ENCODE measurements at places on chromosomes 12 and 14.

DNA sequence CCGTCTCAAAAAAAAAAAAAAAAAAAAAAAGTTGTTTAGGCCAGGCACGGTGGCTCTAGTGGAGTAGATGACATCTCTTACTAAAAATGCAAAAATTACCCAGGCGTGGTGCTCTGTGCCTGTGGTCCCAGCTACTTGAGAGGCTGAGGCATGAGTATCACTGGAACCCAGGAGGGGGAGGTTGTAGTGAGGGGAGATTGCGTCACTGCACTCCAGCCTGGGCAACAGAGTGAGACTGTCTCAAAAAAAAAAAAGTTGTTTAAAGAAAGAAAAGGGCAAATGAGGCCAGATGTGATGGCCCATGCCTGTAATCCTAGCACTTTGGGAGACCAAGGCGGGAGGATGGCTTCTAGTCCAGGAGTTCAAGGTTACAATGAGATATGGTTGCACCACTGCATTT, 36.6 kb upstream of the SPPL3 start:
- DNase-seq = no peak

DNA sequence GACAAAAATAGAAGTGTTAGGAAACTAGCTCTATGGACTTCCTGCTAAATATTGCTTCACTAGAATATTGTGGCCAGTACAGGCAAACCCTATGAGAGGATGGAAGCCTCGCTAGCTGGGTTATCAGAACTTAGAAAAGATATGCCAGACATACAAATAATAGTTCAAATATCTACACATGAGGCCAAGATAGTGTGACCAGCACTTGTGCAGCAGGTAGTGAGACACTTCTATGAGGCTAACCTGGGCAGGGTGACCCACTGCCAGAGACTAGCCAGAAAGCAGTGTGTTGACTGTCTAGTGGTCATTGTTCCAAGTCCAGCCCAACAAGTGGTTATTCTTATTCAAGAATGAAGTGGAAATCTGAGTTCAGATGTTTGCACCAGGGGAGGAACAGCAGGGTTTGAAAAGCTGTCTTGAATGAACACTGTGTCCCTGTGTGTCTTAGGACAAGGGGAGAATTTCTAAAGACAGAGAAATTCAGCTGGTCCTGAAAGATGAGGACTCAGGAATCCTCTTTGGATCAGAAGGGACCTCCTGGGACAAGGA, 16.3 kb downstream of the TSPAN8 start:
- no peak for DNase-seq

DNA sequence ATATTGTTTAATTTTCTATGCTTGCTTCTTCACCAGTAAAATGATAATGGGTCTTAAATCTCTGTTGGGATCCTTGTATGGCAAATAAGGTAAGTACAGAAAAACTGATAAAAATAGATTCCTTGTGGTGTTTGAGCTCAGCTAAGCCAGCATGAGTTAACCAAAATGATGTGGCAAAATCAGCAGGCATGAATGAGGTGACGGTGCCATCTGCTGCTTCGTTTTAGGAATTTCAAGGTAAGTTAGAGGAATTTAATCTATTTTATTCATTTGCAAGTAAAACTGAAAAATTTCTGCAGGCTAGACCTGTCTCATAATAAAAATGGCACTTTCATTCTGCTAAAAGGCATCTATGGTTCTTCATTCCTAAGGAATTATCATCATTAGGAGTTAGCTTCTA, 10.0 kb upstream of the CLEC7A start:
- peak; percentile 0 for DNase-seq

GRCh38 chr12:24721191-24721590, 227.7 kb downstream of the BCAT1 start:
- DNase-seq = no peak

DNA sequence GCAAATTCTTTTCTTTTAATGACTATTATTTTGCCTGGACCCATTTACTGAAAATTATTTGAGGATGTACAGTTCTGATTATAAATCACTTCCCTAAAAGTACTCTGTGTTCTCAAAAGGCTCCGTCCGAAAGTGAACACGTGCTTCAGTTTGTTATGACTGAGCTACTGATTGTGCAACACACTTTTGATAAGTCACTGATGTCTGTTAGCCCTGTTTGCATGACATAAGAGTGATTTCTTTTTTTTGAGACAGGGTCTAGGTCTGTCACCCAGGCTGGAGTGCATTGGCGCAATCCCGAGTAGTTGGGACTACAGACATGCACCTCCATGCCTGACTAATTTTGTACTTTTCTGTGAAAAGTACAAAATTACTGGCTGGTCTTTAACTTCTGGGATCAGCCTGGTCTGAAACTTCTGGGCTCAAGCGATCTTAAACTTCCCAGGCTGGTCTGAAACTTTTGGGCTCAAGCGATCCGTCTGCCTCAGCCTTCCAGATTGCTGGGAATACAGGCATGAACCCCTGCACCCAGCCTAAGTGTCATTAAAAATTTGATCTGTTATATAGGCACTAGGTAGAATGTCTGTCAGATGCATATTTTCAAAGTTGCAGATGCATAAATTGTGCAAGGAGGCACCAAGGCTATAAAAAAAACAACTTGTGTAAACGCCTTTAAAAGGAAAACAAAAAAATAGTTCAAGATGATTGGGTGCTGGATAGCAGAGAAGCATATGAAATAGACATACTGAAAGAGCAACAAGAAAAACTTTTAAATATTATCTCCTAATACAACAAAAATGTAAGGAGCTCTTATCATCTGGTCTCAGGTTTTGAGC, 111.5 kb downstream of the SRGAP1 start:
- DNase-seq = no peak

GRCh38 chr14:79404874-79405511, 806.3 kb downstream of the DIO2 start:
- no peak for DNase-seq

GRCh38 chr14:38090506-38090905, 117.2 kb upstream of the SSTR1 start:
- no peak for DNase-seq

- peak; percentile 14 for DNase-seq
These were observed 165.8 kb upstream of the LRIG3 start for GRCh38 chr12:59086126-59086525.

- no peak for DNase-seq
These were observed 157.7 kb upstream of the KITLG start for GRCh38 chr12:88737838-88738472.

- no peak for DNase-seq
These were observed 28.3 kb upstream of the APOLD1 start for GRCh38 chr12:12757121-12757520.

DNA sequence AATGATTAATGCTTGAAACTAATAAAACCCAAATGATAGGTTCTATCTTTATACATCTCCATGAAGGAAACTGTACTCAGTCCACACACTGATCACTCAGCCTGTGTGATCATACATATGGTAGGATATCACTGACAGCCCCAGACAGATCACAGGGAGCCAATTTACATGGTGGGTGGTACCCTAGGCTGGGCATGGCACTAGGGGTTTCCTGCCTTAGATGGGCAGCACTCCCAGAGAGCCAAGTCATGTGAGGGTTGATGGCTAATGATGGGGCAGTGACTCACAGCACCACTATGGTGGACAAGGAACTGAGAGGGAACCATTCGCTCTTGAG, 89.6 kb upstream of the PTPRR start:
- DNase-seq = no peak

- DNase-seq = no peak
These were observed 249.2 kb downstream of the ETNK1 start for GRCh38 chr12:22874151-22874550.

GRCh38 chr14:105328070-105328677, 13.6 kb downstream of the PACS2 start:
- DNase-seq = no peak

DNA sequence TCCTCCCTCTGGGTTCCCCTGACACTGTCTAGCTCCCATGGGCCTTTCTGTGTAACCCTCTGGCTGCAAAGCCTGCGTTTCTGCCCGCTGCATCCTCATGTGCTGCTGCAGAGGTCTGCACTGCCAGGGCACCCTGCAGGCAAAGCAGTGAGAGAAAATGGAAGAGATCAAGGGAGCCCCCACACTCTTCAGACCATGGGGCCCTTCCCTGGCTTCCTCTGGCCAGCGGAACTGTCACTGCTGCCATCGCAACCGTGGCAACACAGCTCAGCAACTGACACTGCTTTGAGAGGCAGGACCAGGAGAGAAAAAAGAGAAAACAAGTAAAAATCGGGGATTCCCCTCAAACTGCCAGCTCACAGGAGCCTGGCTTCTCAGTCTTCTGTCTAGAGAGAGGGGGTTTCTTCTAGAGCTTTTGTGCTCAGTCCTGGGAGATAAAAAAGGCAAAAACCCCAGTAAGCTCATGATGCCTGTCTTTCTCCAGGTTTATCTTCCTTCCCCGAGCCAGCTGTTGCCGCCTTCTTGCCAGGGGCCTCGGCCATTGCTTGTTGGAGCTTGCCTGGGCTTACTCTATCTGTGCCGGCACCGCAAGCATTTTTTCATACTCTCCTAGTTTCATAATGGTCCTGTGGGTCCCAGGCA, 38.9 kb downstream of the C14orf132 start:
- DNase-seq = no peak

DNA sequence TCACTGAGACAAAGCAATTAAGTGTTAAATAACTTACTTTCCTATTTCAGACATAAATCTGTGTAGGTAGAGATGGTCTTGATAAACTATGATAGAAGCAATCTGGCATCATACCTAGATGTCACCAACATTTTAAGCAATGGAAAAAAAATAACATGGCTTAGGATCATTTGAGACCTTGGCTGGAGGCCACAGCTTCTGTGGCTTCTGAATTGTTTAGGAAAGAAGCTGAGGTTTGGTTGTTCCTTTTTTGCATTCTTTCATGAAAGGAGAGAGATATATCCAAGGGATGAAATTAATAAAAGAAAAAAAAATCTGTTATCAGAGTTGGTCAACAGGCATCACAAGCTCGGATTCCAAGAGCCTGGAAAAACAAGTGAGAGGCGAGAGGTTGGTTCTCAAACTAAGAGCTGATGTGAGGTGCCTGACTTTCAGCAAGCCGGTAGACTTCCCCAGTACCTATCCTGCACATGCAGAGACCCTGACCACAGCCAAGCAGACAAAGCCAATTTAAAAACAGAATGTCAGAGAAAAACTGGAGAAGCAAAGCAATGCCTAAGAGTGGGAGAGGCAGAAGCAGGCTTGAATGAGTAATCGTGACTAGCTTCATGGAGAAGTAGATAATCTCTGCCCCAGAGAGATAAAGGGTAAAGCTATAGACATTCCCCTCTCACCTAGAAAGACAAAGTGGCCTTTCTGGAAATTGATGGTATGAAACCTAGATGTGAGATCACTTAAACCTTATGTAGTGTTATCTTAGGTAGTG, 43.4 kb upstream of the ST8SIA1 start:
- no peak for DNase-seq

- DNase-seq = no peak
These were observed 181.9 kb downstream of the PAH start for GRCh38 chr12:102735104-102735503.

DNA sequence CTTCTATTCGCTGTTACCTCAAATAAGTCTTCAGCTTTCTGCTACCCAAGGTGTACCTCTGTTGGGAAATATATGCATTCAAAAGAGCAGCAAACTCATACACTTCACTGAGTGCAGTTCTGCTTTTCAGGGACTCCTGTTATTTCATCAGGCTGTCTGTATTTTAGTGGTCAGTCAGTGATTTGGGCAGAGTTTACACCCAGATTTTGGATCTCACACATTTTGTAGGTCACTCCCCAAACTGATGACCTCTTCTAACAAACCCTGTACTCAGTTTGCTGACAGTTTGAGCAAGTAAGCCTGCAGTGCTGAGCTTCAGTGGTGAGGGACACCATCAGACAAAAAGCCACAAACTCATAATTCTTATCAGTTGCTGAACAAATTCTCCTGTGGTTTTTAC, 8.2 kb upstream of the WASHC4 start:
- no peak for DNase-seq

GRCh38 chr12:51814311-51815088, 34.0 kb downstream of the FIGNL2 start:
- DNase-seq = no peak

DNA sequence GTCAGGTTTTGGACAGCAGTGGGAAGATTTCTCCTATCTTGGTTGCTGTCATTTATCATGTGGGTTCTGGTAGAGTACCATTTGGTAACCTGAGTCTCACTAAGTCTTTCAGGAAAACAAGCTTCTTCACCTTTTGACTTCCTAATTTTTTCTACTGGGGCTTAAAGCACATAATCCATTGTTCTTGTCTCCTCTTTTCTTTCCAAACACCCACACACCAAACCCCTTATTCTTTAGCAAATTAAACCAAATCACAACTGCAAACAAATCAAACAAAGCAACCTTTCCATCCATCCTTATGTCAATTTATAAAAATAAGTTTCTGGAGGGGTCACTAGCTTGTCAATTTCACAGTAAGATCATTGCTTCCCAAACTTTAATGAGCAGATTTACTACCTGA, 84.1 kb downstream of the ATP23 start:
- no peak for DNase-seq

DNA sequence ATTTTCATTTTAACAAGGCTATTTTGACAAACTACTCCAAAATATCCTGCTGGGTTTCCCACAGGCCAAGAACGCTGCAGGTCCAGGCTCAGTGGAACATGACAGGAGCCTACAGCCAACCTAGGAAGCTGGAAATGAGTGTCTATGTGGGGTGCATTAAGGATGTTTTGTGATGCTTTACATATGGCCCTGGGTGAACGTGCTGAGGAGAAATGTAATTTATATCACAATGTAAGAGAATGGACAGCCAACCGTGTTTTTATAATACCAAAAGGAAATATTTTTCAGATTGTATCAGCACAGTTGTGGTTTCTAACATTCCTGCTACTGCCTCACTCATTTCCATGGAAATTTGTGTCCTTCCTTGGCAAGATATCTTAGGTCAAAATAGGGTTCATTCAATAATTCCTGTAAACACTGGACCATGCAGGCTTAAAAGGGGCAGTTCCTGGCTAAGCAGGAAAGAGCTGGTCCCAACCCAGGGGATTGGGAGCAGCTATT, 51.5 kb downstream of the ST8SIA1 start:
- DNase-seq = no peak

GRCh38 chr14:84084056-84084630, 1445.8 kb upstream of the FLRT2 start:
- no peak for DNase-seq

- DNase-seq = no peak
These were observed 25.6 kb downstream of the MEG3 start for GRCh38 chr14:100851586-100851916.

GRCh38 chr12:5985471-5985870, 40.4 kb upstream of the ANO2 start:
- no peak for DNase-seq

GRCh38 chr12:58926586-58926985, 6.3 kb upstream of the LRIG3 start:
- DNase-seq = no peak

All from NCI-H1436 (cell line).